ENCODE measurements at places on chromosomes 11 and 22. TPM values are rescaled to one million over a fixed set of nuclear protein-coding genes. Genes with fewer than 3 reads are reported as not detected.

The OOSP4A gene
- total RNA-seq = not detected

The EXT2 gene
- 45.8 TPM for total RNA-seq

The TMPRSS6 gene
- total RNA-seq = 1.1 TPM

The UCP3 gene
- 7.8 TPM for total RNA-seq

The UPB1 gene
- total RNA-seq = 0.50 TPM

The SEPTIN5 gene
- 1.9 TPM for total RNA-seq

The ADM2 gene
- 0.26 TPM for total RNA-seq

The LRRC74B gene
- not detected for total RNA-seq

The MUC6 gene
- total RNA-seq = not detected

The CD6 gene
- total RNA-seq = 18.9 TPM

DNA sequence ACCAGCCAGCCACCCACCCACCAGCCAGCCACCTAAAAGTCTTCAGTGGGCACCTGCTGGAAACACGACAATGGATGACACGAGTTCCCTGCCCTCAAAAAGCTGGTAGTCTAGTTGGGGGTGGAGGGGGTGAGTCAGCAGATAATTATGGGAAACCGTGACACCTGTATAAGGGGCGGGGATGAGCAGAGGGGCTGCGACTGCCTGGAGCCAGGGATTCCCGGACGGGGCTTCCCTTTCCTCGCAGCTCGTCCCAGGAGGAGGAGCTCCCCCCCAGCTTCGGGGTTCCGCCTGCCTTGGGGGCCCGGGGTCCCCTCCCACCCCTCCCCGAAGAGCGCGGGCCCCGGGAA lies 2.3 kb upstream of the RTN4RL2 start:
- no peak overlapping the region for H3K4me3 ChIP-seq
- H3K27me3 ChIP-seq = peaks cover 33% of the 10 kb centered on the region
- H3K4me1 ChIP-seq = peaks cover 47% of the 10 kb centered on the region
- no peaks in the 10 kb centered on the region for H3K36me3 ChIP-seq
- H3K27ac ChIP-seq = no peak overlapping the region

- peaks cover 19% of the 10 kb centered on the region for H3K4me1 ChIP-seq
- no peak for DNase-seq
- H3K4me3 ChIP-seq = no peak overlapping the region
- no peak overlapping the region for H3K27ac ChIP-seq
These were observed 90.0 kb downstream of the FDX1 start for GRCh38 chr11:110519796-110520195.

DNA sequence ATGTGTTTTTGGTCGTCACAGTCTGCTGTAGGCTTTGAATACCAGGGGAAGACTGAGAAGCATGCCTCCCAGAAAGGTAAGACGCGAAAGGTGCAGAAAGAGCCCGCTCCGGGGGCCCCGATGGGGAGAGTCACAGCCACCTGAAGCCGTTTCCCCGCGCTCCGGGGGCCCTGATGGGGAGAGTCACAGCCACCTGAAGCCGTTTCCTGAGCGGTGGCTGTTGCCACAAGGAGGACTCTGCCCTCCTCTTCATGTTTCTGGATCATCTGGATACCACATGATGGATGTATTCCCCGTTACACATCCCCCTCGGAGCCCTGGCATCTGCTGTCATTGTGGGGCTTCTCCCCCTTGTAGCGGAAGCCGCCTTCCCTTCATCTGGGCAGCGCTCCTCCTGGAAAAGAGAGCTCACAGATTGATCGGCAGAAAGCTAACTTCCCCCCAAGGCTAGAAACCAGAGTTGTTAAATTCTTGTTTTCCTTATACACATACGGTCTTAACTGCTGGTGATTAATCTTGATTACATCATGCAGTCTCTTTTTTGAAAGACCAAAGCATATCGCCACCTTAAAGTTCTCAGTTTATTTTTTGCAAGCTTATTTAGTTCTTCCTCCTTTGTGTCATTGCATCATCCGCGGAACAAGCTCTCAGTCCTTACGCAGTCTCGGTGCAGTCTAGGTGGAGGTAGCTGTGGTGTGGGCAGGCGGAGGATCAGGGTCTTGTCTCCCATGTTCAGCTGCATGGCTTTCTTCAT lies 17.5 kb downstream of the CTTN start:
- H3K27me3 ChIP-seq = peaks cover 39% of the 10 kb centered on the region
- no peaks in the 10 kb centered on the region for H3K36me3 ChIP-seq
- no peak overlapping the region for H3K4me3 ChIP-seq
- peaks cover 4% of the 10 kb centered on the region for H3K4me1 ChIP-seq
- H3K27ac ChIP-seq = no peak overlapping the region
- no peak for DNase-seq

DNA sequence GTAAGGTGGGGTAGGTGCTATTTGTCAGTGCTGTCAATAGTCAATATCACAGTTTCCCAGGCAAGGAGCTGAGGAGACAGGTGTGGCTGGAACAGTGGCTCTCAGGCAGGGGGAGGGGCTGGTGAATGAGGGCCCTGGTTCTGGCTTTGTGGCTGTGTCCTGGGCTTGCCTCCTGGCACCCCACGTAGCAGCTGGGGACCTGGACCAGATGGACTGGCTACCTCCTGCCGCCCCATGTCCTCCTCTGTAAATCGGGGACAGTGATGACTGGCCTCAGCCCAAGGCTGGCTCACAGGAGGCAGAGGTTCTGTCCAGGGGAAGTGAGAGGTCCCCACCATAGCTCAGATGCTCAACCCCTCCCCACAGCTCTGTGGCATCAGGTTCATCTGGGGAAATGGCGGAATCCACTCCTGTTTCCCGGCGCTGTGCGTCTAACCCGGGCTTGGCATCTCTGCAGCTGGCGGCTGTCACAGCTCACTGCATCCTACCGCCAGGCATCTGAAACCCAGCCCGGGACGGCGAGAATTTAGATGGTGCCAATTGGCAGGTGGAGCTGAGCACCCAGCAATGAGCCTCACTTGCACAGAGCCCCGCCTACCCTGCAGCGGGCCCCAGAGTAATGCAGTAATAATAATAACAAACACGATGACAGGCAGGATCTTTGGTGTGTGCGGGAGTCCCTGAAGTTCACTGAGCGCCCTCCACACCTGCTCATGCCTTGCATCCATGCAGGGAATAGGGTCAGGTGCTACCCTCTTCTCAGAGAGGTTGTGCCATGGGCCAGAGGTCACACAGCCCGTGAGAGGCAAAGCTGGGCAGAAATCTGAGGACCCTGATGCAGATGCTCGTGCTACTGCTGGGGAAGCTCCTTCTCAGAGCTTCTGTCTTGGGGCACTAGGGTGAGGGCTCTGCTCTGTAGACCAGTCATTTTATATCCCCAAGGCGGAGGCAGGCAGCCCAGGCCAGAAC lies 27.8 kb upstream of the SHISAL1 start:
- no peak overlapping the region for H3K27ac ChIP-seq
- DNase-seq = no peak
- H3K4me1 ChIP-seq = no peaks in the 10 kb centered on the region
- no peak overlapping the region for H3K4me3 ChIP-seq
- no peaks in the 10 kb centered on the region for H3K27me3 ChIP-seq
- no peaks in the 10 kb centered on the region for H3K36me3 ChIP-seq

GRCh38 chr11:128862908-128863660 lies 4.0 kb downstream of the KCNJ1 start:
- peaks cover 8% of the 10 kb centered on the region for H3K4me1 ChIP-seq
- no peak overlapping the region for H3K27ac ChIP-seq
- no peak overlapping the region for H3K4me3 ChIP-seq
- H3K36me3 ChIP-seq = no peaks in the 10 kb centered on the region

DNA sequence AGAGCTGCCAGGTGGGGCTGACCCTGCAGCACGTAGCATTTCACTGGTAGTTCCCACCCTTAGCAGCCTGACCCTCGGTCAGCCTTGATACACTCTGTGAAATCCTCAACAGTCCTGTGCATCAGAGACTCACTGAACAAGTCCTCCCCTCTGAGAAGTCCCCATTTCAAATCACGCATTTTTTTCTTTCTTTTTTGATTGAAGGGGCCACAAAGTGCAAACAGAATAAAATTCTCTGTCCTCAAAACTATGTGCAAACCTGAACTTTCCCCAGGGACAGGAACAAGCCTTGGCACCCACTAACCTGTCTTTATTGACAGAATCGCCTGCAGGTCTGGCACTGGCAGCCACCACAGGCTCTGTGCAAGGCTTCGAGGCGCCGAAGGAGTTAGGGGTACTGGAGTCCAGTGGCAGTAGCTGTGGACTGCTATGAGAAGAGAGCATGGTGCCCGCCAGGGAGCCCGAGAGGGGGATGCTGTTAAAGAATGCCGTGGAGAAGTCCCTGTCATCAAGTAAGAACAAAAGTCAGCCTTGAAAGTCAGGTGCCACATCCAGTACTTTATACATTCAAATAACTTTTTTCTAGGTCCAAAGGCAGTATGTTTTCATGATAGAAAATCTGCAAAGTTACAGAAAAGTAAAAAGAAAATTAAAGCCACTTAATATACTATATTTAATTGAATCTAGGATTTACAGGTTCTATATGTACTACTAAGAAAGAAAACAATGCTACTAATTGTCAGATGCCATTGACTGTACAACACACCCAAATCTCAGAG lies 53.8 kb downstream of the HIRA start:
- H3K27ac ChIP-seq = no peak overlapping the region
- no peaks in the 10 kb centered on the region for H3K27me3 ChIP-seq
- DNase-seq = no peak
- no peak overlapping the region for H3K4me3 ChIP-seq

DNA sequence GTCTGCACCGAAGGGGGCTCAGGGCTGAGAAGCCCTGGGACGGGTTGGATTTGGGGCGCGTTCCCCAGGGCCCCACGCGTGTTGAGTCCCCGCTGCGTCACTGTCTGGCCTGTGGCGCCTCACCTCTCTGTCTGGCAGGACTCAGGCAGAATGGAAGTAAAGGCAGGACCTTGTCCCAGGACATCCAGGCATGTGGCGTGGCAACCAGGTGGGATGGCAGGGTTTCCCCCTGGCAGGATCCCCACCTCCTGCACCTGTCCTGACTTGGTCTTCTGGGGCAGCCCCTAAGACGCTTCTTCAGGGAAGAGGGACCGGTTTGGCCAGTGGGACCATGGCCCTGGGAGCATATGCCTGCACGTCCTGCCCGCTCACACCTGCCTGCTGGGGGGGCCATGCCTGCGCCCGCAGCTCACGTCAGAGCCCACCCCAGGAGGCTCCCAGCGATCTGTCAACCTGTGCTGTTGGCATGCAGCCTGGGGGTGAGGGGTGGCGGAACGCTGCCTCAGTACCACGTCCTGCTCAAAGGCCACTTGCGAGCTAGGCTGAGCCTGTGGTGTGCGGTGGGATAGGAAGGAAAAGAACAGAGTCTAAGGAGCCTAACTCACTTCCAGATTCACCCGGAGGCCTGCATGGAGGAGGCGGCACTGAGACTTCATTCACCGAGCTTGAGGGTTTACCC lies 72.7 kb downstream of the KCNQ1 start:
- no peaks in the 10 kb centered on the region for H3K36me3 ChIP-seq
- DNase-seq = no peak
- H3K27me3 ChIP-seq = no peaks in the 10 kb centered on the region
- H3K27ac ChIP-seq = no peak overlapping the region

- H3K27me3 ChIP-seq = no peaks in the 10 kb centered on the region
- DNase-seq = no peak
- no peaks in the 10 kb centered on the region for H3K36me3 ChIP-seq
- H3K27ac ChIP-seq = no peak overlapping the region
- H3K4me1 ChIP-seq = no peaks in the 10 kb centered on the region
- no peak overlapping the region for H3K4me3 ChIP-seq
These were observed 31.1 kb downstream of the SMCO4 start for GRCh38 chr11:93512073-93512475.

GRCh38 chr11:46472662-46472994 lies 81.1 kb upstream of the CHRM4 start:
- H3K27ac ChIP-seq = no peak overlapping the region
- no peak overlapping the region for H3K4me3 ChIP-seq
- H3K36me3 ChIP-seq = peaks cover 5% of the 10 kb centered on the region
- no peak for DNase-seq
- no peaks in the 10 kb centered on the region for H3K27me3 ChIP-seq

DNA sequence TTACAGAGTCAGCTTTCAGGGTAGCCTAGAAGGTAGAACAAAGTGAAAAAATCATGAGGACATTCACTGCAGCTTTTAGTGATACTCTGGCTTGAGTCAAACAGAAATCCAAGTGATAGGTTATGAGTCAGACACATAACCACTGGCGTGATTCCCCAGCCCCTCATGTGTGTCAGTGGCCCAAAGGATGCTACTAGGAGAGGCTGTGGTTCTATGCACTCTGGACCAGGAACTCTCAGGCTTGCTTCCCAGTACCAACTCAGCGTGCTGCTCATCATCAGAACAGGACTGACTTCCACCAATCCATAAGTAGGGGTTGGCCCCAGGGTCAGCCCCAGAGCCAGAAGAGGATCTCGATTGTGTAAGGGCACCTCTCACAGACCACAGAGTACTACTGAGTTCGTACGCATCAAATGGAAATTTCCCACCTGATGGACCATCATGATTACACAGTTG lies 116.8 kb downstream of the MED15 start:
- H3K27ac ChIP-seq = no peak overlapping the region
- no peak for DNase-seq
- H3K27me3 ChIP-seq = no peaks in the 10 kb centered on the region
- no peaks in the 10 kb centered on the region for H3K4me1 ChIP-seq
- no peaks in the 10 kb centered on the region for H3K36me3 ChIP-seq
- H3K4me3 ChIP-seq = no peak overlapping the region

DNA sequence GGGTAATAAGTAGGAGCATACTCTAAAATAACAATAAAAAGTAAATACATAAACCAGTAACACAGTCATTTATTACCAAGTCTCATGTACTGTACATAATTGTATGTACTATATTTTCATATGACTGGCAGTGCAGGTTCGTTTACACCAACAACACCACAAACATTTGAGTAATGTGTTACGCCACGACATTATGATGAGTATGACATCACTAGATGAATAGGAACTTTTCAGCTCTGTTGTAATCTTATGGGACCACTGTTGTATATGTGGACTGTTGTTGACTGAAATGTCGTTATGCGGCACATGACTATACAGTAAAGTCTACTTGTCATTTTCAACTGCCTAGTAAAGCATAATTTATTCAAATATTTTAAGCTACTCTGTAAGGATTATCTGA lies 18.6 kb downstream of the KIF18A start:
- H3K27ac ChIP-seq = no peak overlapping the region
- DNase-seq = no peak
- H3K27me3 ChIP-seq = no peaks in the 10 kb centered on the region

DNA sequence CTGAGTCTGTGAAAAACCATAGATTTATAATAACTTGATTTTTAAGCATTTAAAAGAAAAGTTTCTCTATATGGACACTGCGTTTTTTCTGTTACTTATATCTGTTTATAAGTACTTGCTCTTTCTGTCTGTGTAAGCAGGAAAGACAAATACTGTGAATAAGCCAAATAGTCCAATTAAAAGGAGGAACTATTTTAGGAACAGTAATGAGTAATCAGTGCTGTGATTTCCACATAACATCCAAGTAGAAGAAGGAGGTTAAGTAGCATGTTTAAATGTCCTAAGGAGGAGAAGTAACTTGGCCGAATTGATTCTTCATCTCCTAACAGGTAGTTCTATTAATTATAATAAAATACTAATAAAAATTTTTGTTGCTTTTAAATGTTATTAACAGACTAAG lies 40.8 kb downstream of the ZNF214 start:
- DNase-seq = no peak
- H3K36me3 ChIP-seq = no peaks in the 10 kb centered on the region
- no peaks in the 10 kb centered on the region for H3K27me3 ChIP-seq
- no peak overlapping the region for H3K27ac ChIP-seq
- no peaks in the 10 kb centered on the region for H3K4me1 ChIP-seq
